ENCODE measurements at places on chromosomes 2 and 18.

DNA sequence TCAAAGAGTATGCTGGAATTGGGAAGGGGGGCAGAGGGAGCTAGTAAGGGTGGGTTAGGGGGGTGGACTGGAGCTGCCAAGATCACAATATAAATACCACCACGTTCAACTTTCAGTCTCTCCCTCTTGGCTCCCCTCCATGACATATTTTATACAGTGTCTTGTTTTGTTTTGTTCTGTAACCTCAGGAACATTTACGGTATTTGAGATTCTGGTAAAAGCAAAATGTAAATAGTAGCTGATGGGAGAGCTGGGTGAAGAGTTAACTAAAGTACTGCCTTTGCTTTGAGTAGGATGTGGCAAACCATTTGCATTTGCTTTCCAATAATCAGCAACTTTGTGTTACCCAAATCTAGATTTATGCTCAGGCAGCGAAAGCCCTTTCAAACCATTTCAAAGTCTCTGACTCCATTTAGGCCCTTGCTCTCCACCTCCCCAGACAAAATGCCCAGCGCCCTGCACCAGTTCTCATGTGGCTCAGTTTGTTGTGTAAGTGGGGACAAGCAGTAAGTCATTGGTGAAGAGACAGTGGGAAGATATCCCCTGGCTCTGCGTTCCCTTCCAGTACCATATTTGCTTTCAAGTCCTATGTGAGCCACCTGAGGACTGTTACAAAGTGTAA, 17.4 kb downstream of the IRS1 start:
- no peak for DNase-seq

DNA sequence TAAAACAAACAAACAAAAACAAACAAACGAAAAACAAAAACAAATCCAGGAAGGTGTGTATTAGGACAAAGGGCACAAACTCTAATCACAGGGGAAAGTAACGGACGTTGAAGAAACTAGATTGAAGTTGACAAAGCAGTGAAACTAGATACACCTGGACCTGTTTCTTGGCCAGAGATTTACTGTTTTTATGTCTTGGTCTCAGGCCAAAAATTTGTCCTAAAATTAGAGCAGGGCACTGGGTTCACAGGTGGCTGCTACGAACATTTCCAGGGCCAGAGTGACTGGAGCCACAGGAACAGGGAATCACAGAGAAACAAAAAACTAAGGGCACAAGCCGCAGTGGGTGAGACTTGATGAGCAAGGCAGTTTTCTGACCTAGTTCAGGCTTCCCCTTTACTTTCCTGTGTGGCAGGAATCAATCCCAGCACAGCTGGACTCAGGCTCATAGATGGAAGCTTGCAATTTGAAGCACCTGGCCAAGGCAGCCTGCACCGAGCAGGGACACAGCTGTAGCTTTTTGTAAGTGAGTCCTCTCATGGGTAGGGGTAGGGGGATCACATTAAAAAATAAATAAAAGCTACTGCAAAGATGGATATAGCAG, 329.4 kb downstream of the DLGAP1 start:
- DNase-seq = no peak

DNA sequence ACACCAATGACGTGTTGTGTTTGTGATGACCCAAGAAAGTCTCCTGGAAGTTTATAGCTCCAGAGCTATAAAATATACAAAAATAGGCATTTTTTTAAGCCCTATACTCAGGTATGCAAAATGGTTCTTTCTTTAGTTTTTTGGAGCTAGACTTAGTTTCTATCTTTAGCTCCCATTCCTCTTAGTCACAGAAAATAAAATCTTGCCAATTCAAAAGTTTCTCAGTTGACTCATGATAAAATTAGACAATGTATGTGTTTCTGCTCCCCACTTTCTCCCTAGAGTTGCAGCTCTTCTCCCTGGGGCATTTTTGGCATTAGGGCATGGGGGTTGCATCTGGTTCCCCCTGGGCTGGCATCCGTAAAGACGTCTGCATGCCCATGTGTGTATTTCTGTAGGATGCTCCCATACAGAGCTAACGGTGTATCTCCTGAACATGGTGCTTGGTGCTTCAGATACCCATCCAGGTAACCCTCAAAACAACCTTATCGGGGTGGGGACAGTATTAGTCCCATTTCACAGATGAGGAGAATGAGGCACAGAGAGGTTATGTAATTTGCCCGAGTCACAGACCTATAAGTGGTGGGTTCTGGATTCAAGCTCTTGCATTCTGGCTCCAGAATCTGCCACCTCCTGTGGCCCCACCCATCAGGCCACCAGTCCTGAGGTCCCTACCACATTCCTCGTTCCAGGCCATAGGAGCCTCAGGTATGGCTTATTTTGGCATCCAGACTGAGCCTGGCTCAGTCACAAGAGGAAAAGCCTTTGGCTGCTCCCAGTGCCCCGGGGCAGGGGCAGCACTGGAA, 43.1 kb upstream of the ASAP2 start:
- DNase-seq = no peak

- DNase-seq = no peak
Observed at GRCh38 chr18:41850781-41851180, 104.3 kb upstream of the PIK3C3 start.
